Stimulated activated CD8-positive, alpha-beta memory T cell treated with anti-CD3 and anti-CD28 coated beads, Interleukin-7, amount 100 ng/mL, for 24 hours (primary cell): ENCODE measurements at places on chromosomes 6 and 20.

DNA sequence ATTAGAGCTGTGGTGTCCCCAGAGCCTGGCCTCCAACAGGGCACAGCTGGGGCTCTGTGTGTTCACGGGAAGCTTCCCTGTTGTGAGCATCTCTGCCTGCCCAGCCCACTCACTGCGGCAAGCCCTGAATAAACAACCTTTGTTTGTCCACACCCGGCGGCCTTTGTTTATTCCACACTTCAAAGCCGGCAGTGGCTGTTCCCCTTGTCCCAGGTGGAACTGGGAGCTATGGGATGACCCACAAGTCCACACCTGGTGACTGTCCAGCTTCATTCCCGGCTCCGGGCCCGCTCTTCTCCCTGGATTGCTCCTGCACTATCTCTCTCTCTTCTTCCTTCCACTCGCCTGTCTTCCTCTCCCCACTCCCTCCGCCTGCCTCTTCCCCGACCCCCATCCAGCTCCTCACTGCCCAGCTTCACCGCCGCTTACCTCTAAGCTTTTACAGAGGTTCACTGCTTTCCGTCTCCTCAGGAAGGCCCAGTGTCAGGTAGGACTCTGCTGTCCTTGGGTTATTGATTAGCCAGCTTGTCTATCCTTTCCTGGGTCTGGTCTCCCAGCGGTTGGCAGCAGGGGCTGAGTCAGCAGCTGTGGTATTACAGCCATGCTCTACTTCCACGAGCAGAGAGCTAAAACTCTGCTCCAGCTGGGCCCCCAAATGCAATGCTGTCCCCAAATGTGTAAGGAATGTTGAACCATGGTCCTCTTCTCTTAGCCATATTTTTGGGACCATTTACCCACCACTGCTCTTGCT lies 17.8 kb downstream of the DACT2 start:
- no peak for DNase-seq

DNA sequence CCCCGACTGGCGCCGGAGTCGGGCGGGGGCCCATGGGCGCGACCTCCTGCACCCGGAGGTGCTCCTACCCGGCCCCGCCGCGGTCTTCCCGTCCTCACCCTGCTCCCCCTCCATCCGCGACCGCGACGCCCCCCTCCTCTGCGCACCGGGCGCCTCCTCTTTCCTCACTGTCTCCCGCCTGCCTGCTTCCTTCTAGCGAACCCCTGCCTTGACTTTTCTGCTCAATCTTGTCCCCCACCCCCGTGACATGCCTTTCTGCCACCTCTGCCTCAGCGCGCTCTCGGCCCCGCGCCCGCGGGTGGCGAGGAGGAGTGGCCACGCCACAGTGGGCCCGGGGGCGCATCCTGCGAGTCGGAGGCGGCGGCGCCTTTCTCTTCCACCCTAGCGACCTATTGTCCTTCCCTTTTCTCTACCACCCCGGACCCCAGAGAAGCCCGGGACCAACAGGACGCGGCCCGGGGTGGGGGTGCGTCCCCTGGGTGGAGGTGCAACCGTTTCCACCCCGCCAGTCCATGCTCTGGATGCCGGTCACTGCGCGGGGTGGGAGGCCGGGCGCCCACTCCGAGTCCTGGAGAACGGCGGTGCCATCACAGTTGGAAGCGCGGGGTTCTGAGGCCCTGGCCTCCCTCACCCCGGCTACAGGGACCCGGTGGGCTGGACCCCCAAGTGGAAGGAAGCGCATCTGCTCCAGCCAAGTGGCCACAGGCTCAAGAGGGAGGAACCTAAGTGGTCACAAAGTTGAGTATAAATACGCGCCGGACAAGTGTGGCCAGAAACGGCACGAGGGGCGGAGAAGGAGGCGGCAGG lies 2.0 kb downstream of the PDE10A start:
- DNase-seq, result no peak

DNA sequence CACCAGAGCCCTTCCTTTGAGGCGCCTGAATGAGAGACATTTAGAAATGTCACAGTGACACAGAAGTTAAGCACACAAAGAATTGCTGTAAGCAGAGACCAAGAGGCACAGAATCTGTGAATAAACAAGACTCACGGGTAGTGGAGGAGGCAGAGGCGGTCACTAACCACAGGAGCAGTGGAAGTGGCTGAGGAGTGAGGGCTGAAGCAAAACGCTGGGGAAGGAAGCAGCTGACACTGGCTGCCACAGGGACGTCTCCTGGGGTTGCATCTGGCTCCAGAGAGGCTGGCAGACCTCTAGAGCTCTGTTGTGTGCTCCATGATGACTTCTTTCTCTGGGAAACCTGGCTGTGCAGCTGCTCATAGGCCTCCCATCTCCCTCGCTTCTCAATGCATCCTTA lies 65.0 kb upstream of the SLC2A12 start:
- no peak for DNase-seq

DNA sequence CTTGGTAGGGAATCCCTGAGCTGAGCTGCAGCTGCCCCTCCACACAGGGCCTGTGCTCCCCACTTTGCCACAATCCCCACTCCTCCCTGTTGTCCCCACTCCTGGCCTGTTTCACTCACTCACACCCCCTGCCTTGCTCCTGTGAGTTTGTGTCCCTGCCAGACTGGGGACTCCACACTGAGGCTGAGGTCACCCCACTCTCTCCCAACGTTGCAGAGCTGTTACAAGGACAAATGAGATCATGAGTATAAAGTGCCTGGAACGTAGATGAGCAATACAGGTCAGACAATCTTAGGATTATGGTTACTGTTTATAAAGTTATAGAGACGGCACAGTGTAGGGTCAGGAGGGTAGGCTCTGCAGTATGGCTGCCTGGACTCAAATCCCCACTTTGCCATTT lies 426.0 kb upstream of the SULF2 start:
- no peak for DNase-seq

GRCh38 chr6:6676910-6677441 lies 88.5 kb downstream of the LY86 start:
- peak; percentile 65 for DNase-seq

GRCh38 chr20:11429889-11430519 lies 487.7 kb upstream of the BTBD3 start:
- no peak for DNase-seq

DNA sequence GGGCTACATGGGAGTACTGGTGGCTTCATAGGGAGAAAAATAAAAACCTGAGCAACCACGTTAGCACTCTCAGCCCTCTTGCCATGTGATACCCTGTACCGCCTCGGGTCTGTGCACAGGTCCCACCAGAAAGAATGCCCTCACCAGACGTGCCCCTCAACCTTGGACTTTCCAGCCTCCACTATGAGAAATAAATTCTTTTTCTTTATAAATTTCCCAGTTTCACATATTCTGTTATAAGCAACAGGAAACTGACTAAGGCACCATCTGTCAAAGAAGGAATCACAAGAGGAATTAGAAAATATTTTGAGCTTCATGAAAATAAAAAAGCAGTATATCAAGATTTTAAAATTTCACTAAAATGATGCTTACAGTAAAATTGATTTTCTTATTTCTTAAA lies 168.4 kb upstream of the BMP5 start:
- DNase-seq, result no peak

- DNase-seq, result peak; percentile 48
Measured at GRCh38 chr20:41173161-41173721, 35.9 kb downstream of the PLCG1 start.

GRCh38 chr6:166952567-166953486 lies 3.5 kb downstream of the RNASET2 start:
- DNase-seq, result no peak

DNA sequence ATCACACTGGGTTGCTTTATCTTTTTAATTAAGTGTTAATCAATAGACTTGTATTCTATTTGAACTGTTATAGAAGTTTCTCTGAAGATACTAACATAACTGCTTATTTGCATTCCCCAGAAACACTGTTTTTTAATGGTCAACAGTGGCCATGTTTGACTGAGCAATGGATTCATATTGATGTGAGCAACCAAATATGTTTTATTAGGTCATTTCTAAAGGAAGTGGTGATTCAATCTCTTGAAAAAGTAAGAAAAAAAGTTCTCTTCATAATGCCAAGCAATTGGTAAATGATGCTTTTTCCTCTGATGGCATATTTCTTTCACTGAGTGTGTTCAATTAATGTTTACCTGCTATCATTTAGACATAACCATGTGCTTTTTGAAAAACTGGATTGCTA lies 593.0 kb upstream of the CITED2 start:
- DNase-seq, result no peak

GRCh38 chr20:16111172-16111832 lies 461.9 kb downstream of the KIF16B start:
- DNase-seq, result no peak

DNA sequence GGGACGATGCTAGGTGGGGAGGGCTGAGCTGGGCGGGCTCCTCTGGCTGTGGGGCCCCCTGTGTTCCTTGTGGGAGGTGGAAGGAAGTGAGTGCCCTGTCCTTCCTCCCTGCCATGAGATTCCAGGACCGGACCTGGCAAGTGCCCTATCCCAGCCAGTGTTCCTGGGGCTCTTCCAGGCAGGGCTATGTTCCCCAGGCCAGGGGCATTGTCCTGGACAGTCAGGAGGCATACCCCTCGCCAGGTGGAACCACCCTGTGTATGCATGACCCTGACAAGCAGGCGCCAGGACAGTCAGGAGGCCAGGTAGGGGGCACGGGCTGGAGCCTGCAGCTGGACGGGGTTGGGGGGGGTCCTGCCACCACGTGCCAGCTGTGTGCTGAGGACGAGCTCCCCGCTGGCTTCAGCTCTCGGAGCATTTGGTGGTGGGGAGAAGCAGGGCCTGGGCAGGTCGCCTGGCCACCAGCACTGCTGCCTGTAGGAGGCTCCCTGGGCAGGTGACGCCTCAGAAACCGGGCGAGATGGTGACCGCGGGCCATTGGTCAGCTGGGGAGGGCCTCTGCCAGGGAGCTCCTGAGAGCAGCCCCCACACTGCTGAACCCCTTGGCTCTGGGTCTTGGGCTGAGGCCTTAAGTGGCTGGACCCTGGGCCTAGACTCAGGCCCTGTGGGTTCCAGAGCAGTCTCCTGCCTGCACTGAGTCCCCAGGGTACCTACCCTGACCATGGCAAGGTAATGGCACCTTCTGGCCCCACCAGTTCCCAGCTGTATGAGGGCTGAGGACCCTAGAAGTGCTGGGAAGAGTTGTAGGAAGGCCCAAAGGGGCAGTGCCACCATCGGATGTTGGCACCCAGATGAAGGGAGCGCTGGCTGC lies 694 bp downstream of the SLC17A9 start:
- no peak for DNase-seq

DNA sequence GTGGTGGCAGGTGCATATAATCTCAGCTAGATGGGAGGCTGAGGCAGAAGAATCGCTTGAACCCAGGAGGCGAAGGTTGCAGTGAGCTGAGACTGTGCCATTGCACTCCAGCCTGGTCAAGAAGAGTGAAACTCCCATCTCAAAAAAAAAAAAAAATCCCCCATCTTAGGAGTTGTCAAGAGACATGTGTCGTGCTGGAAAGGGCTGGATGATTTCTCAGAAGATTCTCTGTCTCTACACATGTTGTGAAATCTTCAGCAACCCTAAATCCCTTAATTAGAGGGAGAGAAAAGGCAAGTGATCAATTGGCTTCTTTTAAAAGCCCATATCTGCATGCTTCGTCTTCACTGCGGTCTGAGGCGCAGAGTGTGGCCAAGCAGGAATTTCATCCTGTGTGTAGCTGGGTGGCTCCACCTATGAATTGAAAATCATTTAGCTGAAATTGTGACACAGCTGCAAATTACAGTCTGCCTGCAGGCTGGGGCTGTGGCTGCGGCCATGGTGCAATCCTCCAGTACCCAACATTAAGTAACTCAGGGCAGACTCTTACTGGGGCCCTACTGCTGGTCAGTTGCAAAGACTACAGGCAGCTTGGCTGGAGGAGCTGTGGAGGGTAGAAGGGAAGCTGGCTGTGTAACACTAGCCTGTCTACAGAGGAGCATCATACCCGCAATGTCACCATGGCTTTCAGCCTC lies 3.2 kb upstream of the TGM3 start:
- no peak for DNase-seq

- DNase-seq, result no peak
Measured at GRCh38 chr6:61887423-61887822, 398.6 kb downstream of the KHDRBS2 start.

- no peak for DNase-seq
Measured at GRCh38 chr6:3531481-3531880, 74.6 kb upstream of the SLC22A23 start.

- no peak for DNase-seq
Measured at GRCh38 chr6:44271914-44272313, 1.7 kb downstream of the TMEM151B start.

GRCh38 chr20:53077373-53078205 lies 105.4 kb downstream of the TSHZ2 start:
- no peak for DNase-seq

GRCh38 chr20:49909499-49910339 lies 5.6 kb downstream of the SPATA2 start:
- no peak for DNase-seq

GRCh38 chr20:60085551-60086132 lies 127.4 kb downstream of the CDH26 start:
- DNase-seq, result no peak

- DNase-seq, result no peak
Measured at GRCh38 chr6:99092461-99092860, 144.7 kb upstream of the FBXL4 start.

DNA sequence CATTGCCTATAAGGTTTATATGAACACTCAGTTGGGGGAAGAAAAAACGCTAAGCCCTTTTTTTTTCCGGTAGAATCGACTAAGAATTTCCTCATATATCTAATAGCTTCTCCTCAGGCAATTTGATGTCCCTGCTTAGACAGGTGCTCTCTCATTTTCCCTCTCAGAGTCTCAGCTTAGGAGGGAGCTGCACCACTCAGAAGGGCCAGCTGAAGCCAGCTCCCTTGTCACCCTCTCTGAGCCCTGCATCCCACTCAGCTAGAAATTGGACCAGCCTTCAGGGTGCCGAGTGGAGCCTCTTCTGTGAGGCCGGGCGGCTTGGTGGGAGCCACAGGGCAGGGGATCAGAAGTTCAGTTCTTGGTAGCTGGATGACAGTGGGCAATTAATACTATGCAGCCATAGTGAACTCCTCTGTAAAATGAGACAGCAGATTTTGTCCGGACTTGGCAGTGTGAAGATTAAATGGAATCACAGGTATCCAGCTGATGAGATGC lies 368.5 kb downstream of the MAFB start:
- DNase-seq, result no peak

- no peak for DNase-seq
Measured at GRCh38 chr6:158249340-158249836, 62.9 kb upstream of the TULP4 start.

GRCh38 chr6:156098839-156099238 lies 643.2 kb upstream of the NOX3 start:
- no peak for DNase-seq

- no peak for DNase-seq
Measured at GRCh38 chr6:157592541-157592940, 211.6 kb downstream of the ZDHHC14 start.

DNA sequence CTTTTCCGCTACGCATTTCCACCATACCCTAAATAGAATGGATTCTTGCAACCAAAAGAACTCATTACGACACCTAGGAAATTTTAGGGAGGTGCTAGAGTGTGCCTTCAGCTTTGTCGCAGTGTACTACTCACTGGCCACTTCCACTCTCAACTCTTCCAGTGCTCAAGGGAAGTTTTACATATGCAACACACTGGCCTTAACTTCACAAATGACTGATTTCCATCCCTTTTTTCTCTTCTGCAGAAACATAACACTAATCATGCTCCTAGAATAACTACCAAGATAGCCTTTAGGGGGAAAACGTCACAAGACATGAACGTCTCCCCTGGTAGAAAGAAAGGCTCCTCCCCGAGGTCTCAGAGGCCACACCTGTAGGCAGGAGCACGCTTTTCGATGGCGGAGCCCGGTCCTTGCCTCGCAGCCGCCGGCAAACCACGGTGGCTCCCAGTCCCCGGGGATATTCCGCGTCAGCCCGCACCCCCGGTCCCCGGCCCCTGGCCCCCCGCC lies 584 bp downstream of the LYRM4 start:
- peak; percentile 48 for DNase-seq
